Endodermal cell (in vitro differentiated cells): ENCODE measurements at places on chromosomes 5 and 9. TPM values are rescaled to one million over a fixed set of nuclear protein-coding genes. Genes with fewer than 3 reads are reported as not detected.

CCL27 gene
- total RNA-seq: 0.49 TPM in 1 of 3 replicates, not detected in the others

GRCh38 chr9:83419961-83420360 is 118.2 kb downstream of the FRMD3 start:
- DNase-seq: no peak
- H3K36me3 ChIP-seq: no peaks in the 10 kb centered on the region
- H3K27me3 ChIP-seq: no peaks in the 10 kb centered on the region
- H3K4me3 ChIP-seq: no peak overlapping the region
- H3K4me1 ChIP-seq: no peaks in the 10 kb centered on the region

SPINK7 gene
- total RNA-seq: not detected in 3 replicates

GRCh38 chr9:101399643-101399970 is 956 bp downstream of the ZNF189 start:
- H3K27me3 ChIP-seq: no peaks in the 10 kb centered on the region
- H3K4me1 ChIP-seq: no peaks in the 10 kb centered on the region
- H3K4me3 ChIP-seq: peak overlapping the region; percentile 86
- H3K36me3 ChIP-seq: peaks cover 70% of the 10 kb centered on the region
